Activated CD4-positive, CD25-positive, alpha-beta regulatory T cell treated with anti-CD3 and anti-CD28 coated beads, Interleukin-2, amount 50 U/mL, for 72 hours (primary cell): ENCODE measurements at places on chromosomes 6 and 20.

- DNase-seq: no peak
Measured at GRCh38 chr20:12395760-12396159, 478.1 kb downstream of the BTBD3 start.

DNA sequence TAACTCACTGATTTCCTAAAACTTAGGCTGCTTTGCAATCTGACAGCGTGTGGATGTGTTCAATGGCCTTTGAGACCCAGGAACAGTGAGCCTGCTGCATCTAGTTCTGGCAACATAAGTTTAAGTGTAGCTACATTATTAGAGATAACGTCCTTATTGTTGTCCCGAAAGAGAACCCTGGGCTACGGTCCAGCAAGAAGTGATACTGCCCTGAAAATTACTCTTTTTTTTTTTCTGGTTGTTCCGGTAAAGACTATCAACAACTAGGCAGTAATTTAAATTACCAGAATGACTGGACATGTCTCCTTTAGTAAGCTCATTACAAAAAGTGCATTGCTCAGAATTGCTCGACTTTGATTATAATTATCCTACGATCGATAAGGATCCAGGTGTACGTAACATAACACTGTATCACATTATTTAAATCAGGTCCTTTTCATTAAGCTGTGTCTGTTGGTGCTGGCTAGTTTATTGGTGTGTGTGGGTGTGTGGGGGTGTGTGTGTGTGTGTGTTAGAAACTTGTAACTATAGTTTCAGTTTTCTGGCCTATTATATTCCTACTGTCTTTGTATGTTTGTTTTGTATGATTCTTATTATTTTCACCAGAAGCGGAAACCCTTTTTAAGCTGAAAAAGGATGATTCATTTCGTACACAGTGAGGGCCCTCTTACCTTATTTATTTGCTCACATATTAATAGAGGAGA is 3.0 kb downstream of the TSHZ2 start:
- DNase-seq: no peak

GRCh38 chr6:139490482-139490881 is 116.0 kb upstream of the CITED2 start:
- DNase-seq: no peak

- no peak for DNase-seq
Measured at GRCh38 chr6:11773013-11773412, 5.6 kb downstream of the ADTRP start.

DNA sequence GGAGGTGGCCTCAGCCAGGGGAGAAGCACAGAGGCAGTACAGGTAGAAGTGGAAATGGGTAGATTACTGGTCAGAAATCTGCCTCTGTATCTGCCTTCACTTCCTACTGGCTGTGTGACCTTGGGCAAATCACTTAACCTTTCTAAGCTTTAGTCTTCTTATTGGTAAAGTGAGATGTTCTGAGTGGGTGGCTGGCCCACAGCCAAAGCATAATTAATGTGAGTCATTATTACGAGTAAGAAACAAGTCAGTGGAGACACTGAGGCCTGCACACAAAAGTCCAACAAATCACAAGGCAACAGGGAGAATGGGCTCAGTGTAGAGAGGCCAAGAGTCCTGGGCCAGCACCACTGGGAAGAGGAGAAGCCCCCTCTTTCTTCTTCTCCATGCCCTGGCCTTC is 39.1 kb downstream of the NRN1 start:
- no peak for DNase-seq

DNA sequence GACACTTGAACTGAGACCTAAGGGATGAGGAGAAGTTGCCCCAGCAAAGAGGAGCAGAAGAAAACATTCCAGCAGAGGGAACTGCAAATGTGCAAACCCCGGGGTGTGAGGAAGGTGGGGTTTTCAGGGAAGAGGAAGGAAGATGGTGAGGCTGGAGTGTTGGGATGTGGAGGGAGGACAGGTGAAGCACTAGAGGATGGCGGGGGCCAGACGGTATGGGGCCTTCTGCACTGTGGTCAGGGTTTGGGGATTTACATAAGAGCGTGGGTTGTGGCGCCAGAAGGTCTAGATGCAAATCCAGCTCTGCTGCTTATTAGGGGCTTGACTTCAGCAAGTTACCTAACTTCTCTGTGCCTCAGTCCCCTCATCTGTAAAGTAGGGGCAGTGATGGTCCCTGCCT is 16.0 kb downstream of the DLGAP4 start:
- no peak for DNase-seq

DNA sequence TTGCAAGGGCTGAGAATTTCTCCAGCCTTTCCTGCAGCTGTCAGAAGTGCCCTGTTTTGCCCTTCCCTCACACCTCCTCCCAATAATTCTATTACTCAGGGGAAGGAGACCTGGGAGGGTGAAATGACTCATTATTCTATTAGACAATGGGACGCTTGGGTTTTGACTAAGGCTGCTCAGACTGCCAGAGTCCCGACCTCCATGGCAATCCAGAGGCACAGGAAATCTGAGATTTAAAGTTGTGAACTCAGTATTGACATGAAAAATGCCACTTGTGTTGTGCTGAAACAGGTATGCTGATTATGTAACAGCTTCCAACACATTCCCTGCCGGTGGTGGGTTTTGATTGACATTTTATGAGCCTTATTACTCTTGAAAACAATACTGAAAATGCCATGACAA is 625.9 kb upstream of the FLRT3 start:
- DNase-seq: no peak
